ENCODE measurements at places on chromosomes 12 and 14.

DNA sequence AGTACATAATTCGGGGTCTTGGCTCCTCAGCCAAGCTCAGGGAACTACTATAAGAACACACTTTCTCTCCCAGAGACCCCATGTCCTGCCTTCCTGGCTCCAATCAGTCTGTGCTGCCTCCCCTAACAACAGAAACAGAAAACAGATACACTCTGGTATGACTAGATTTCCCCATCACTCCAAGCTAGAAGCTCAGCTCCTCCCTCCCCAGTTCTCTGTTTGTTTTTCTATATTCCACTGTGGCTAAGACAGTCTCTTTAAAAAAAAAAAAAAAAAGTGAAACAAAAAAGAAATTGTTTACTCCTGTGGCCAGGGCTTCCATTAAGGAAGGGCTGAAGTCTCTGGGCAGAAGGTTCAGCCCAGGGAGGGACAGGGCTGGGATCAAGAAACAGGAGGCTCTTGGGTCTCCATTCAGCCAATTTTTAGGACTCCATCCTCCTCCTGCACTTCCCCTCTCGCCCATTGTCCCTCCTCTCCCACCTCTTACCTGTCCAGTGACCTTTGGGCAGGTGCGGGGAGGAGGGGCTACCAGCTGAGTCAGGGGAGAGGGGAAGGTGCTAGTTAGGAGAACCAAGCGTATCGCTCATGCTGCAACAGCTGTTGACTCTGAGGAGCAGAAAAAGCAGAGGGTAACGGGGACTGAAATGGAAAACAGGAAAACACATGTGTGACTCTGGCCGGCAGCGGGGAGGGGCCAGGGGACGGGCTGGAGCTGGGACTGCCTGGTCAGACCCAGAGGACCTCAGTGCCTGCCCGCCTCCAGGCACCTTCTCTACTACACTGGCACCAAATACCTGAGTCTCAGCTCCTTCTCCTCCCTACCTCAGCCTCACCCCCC, 4.1 kb upstream of the SLC7A7 start:
- no peak for DNase-seq

DNA sequence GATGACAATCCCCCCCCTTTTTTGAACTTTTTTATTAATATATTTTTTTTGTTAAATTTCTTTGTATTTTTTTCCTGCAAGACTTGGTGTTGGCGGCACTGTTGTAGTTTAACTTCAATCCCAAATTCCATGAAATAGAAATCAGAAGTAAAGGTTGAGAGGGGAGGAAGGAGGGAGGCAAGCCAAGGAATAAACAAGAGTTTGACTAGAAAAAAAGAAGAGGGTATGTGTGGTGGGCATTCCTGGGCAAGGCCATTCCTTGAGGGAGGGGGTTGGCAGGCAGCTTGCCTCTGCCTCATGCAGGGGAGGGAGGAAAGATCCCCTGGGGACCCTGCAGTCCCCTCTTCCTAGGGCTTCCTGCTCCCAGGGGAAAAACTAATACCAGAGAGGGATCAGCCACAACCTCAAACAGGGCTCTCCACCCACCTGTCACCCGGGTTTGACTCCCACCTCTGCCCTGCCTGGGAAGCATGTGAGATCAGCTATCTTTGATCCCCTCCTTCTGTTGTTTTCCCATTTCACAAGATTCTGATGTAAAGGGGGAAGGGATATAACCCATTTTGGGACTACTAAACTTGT, 519 bp upstream of the AP1G2 start:
- no peak for DNase-seq

DNA sequence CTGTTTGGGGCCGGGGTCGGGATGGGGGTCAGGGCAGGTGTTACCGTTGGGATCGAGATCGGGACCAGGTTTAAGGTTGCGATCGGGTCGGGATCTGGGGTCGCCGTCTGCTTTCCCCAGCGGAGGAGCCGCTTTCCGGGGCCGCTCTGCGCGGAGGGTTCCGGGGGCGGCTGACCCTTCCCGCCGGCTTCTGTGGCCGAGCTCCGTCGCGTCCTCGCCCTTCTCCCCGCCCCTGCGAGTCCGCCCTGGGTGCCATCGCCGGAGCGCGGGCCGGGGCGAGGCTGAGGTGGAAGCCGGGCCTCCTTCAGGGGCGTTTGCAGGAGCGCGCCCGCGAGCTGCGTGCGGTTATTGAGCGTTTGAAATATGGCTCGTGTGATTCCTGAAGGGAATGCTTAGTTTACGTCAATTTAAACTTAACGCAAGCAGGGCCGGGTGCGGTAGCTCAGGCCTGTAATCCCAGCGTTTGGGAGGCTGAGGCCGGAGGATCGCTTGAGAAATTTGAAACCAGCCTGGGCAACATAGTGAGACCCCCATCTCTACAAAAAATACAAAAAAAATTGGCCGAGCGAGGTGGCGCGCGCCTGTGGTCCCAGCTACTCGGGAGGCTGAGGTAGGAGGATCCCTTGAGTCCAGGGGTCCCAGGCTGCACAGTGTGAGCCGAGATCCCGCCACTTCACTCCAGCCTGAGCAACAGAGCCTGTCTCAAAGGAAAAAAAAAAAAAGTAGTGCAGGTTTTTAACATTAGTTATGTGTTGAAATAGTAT, 620 bp downstream of the PGAM5 start:
- no peak for DNase-seq

- DNase-seq: no peak
These were observed 2.8 kb downstream of the KIF21A start for GRCh38 chr12:39440101-39440500.

DNA sequence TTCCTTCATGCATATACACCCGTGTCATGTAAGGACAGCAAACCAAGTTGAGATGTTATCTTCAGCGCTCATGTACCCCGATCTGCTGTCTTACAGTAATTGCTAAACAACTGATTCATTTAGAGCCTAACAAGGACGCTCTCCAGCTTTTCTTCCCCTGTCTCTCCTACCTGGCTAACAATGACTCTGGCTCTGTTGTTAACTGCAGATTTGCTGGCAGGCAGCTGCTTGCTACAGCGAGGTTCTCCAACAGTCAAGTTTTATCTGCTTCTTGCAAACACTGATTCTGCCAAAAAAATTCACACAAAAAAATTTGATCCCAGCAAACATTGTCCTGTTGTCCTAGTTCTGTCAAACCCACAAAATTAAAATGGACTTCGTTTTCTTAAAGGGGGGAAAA, 101.6 kb downstream of the OTX2 start:
- DNase-seq: no peak

DNA sequence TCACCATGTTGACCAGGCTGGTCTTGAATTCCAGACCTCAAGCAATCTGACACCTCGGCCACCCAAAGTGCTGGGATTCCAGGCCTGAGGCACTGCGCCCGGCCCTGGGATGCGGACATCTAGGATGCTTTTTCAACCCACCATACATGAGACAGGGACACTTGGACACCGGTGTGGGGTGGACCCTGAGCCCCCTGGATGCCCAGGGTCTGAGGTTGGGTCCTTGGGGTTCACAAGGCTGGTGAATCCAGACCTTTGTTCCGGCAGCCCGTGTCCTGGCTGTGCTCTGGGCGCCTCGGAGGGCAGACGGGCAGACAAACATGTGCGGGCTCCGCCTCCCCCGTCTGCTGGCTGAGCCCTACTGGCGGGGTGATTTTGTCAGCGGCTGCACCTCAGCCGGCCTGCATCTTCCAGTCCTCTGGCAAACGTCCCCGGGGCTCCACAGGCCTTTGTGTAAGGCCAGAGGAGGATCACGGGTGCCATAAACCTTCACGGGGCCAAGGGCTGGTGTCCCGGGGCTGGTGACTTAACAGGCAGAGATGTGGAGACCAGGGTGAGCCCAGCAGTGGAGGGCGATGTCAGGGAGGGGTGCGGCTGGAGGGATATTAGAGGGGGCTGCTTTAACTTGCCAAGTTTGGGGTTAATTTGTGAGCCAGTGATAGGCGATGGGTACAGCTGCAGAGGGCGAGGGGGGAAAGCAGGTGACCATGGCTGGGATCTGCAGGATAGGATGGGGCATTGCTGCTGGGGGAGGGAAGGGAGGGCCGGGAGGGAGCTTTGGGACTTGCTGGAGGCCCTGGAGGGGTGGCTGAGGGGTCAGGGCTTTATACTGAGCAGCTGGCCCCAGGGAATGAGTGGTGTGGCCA, 5.8 kb downstream of the ASPG start:
- no peak for DNase-seq

DNA sequence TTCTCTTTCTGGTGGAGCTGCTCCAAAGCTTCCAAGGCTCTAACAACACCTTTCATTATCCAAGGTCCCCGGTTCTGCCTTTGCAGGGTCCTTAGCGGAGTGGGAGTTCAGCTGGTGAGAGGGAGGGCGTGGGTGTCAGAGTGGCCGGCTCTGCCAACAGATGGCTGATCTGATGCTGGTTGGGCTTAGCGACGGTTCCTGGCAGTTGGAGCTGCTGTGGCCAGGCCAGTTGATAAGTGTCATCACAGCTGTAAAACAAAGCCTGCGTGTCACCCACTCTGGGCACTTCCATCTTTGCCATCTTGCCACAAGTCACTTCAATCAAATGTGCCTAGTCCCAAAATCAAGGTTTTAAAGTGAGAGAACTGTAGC, 36.3 kb downstream of the RIN3 start:
- DNase-seq: no peak

- DNase-seq: no peak
These were observed 450.5 kb upstream of the FAR2 start for GRCh38 chr12:28698553-28698952.

DNA sequence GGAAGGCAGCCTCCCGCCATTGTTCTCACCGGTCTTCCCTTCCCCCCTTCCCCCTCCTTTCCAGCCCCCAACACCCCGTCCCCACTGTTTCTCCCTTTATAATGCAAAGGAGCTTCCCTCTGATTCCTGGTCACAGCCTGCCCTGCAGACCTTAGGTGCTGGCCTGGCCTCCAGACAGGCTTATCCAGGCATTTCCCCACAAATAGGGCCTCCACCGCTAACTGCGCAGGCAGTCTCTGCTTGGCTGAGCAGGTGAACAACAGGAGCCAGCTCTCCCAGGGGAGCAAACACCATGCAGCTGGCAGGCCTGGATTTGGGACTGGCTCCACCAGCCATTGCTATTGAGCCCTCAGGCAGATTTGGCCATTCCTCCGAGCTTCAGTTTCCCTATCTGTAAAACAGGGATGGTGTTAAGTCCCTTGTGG, 46.0 kb downstream of the SMIM41 start:
- DNase-seq: no peak

Measured in stimulated activated naive CD8-positive, alpha-beta T cell treated with anti-CD3 and anti-CD28 coated beads, Interleukin-15, amount 100 ng/mL, for 72 hours (primary cell).